ENCODE measurements at places on chromosomes 16 and 17.
A peak's percentile ranks its signal among the peaks of the same experiment; 100 is the strongest.

GRCh38 chr17:81713556-81714411, 1.7 kb downstream of the SLC25A10 start:
- DNase-seq: no peak

- no peak for DNase-seq
These were observed 405.5 kb downstream of the TMEM114 start for GRCh38 chr16:8184854-8185253.

GRCh38 chr17:28225867-28226266, 93.1 kb upstream of the TMEM97 start:
- DNase-seq: no peak

DNA sequence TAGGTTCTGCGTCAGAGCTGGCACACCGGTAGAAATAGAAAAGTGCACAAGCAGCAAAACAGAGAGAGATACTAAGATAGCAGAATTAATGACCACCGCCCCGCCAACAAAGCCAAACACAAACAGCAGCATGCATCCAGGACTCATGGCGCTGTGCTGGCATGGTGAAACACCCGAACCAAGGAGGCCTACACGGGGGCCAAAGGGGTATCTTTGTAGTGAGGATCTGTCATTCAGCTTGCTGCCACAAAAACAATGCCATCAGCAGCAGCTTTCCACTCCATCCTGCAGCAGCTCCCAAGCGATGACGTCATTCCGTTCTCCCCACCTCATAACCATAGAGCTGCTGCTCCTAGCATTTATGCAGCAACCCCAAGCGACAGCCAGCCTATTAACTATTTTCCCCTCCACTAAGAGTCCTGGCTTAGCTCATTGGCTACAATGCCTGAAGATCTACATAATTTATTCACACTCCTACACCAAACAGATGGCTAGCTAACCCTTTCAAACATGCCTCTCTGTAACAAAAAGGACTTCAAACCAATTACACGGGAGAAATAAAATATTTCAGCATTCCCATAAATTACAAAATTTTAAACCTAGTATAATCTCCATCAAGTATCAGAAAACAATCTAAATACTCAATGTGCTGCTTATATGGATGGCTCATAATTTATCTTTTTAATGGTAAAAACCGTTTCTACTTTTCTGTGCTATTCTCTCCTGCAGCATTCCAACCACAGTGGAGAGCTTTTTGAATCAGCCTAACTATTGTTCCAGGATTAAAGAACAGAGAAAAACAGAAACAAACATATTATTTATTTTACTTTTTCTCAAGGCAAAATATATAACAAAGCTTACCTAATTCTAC, 73.9 kb downstream of the SPAG9 start:
- DNase-seq: no peak

DNA sequence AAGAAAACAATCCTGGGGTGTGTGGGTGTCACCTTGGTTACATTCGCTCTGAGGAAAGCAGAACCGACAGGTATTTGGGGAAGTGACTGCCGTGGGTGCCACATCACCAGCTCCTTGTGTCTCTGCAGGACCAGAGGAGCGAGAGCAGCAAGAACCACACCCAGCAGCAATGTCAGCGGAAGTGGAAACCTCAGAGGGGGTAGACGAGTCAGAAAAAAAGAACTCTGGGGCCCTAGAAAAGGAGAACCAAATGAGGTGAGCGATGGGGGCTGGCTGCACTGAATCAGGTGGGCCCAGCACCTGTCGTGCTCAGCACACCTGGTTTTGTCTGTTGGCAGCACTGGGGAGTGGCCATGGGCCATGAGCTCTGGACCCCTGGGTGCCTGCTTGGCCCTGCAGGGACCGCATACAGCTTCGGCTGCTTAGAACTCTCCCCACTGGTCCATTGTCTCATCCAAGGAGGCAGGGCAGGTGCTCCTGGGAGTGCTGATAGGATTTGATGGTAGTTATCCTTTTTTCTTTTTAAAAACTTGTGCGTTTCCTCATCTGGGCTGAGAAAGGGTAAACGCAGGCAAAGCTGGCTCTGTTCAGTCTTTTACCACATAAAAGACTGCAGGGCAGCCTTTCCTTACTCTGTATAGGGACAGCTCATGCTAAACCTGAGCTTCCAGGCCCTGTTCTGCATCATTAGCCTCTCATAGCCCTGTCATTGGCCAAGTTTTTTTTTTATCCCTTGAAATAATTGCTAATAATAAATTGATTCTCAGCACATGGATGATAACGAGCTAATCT, 29.4 kb downstream of the HMOX2 start:
- DNase-seq: peak; percentile 39

GRCh38 chr17:74637926-74638325, 14.4 kb upstream of the CD300E start:
- DNase-seq: no peak

DNA sequence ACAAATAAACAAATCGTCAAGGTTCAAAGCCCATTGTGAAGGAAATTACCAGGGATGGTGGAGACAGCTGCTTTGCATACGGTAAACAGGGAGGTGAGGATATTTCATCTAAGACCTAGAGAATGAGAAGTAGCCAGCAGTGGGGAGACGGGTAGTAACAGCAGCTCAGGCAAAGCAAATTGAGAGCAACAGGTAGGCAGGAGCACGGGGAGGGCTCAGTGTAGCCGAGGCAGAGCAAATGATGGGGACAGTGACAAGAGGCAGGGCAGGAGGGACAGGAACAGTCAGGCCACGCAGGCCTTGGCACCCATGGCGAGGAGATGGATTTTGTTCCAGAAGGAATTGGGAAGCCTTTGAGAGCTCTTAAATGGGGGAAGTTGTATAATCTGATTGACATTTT, 29.0 kb upstream of the SBK1 start:
- DNase-seq: no peak

GRCh38 chr17:35295686-35296085, 52.8 kb downstream of the SLFN5 start:
- no peak for DNase-seq

- no peak for DNase-seq
These were observed 57.5 kb downstream of the BEAN1 start for GRCh38 chr16:66484453-66485213.

GRCh38 chr17:37220607-37220953, 155.2 kb upstream of the C17orf78 start:
- DNase-seq: no peak

DNA sequence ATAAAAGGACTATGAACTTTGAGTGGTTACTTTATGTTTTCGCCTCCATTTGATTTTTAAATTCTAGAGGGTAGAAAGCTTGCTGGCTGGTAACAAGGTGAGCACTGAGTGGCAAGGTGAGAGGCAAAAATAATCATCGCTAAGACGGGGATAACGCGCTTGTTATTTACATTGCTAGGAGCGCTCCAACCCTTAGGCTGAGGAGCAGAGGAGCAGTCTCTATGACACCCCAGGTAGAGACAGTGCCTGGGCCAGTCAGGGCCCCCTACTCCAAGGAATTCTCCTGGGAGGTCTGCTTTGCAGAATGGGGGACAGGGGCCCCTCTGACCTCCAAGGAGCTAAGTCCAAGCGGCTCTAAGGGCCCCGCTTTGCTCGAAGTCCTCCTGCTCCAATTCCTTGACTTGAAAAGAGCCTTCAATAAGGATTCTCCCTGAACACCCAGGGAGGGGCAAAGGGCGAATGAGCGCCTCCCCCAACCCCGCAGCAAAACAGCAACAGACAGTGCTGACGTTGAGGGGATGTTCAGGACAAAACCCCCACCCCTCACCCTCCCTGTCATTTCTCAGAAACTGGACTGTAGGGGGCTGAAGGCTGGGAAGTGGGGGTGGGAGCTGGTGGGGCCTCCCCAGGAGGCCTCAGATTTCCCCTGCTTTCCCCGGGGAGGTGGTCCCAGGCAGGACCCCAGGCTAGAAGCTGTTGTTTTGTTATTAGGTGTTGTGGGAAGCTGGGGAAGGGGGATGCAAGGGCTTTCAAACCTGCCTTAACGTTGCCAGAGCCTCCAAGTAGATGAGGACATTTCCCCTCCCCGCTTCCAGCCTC, 10.2 kb upstream of the FOXF1 start:
- no peak for DNase-seq

GRCh38 chr16:30407804-30408534, 563 bp downstream of the ZNF771 start:
- DNase-seq: no peak

GRCh38 chr16:82129881-82130280, 40.1 kb downstream of the MPHOSPH6 start:
- no peak for DNase-seq

- no peak for DNase-seq
These were observed 18.4 kb downstream of the ZP2 start for GRCh38 chr16:21192991-21193390.

DNA sequence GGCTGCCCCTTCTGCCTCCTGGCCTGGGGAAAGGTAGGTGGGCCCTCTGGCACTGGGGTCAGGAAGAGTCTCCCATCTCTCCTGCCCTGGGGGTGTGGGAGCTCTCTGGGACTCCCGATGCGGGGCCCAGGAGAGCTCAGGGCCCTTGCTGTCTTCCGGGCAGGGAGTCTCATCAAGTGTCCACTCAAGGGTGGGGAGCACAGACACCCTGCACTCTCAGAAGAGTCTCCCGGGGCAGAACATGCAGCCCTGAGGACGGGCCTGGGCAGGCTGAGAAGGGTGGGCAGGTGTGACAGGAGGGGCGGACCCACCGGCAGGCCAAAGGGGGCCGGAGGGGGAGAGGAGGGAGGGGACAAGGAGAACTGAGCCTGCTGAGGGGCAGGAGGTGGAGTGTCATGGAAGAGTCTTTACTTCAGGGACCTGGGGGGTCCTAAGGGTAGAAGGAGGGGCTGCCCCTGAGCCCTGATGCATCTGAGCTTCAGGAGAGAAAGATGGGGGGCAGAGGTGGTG, 8.4 kb upstream of the PKMYT1 start:
- no peak for DNase-seq

- DNase-seq: no peak
These were observed 2.6 kb downstream of the CTRB2 start for GRCh38 chr16:75204410-75204758.

DNA sequence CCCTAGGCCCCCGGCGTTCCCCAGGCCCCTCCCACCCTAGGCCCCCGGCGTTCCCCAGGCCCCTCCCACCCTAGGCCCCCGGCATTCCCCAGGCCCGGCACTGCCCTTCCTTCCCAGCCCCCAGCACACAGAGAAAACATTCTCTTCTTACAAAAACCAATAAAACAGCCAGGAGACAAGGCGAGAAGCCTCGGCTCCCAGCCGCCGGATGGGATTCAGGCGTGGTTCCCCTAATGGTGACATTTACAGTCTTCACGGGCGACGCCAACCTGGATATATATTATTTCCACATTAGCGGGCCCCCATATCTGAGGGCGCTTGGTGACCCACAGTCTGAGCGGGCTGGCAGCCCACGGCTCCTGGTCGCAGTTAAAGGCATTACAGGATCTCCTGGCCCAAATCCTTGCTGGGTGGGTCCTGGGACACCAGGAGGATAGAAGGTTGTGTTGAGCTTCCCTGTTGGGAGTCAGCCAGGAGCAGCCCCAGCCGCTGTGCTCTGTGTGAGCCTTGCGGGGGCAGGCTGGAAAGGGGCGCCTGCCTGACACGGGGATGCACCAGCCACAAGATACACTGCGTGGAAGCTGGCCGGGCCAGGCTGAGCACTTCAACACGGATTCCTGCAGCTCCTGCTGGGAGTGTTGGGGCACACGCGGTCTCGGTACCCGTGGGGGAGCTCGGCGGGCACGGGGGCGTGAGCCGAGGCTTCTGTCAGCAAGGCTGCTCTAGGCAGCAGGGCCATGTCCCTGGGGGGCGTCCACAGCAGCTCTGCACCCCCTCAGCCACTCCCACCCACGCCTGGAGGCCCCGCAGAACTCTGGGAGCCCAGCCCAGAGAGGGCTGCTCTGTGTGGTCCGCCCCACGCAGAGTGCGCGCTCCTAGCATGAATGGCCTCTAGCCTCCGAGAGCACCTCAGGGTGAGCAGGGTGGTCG, 83.7 kb downstream of the LMF1 start:
- DNase-seq: no peak

DNA sequence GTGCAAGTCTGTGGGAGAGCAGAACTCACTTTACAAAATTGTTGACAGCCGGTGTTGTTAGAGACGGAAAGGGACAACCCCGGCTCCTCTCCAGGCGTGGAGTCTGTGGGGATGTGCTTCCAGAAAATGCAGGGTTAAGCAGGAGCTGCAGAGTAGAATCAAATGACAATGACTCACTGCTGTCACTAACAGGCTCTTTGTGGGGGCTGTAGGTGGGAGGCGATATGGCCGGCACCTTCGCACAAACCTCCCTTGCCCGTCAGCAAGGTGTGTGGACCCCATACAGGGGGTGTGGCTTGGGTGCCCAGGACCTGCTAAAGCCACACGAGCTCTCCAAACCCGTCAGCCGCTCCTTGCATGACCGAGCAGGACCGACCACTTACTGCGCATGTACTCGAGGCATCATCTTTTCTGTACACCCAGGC, 5.8 kb downstream of the PDK2 start:
- DNase-seq: no peak

DNA sequence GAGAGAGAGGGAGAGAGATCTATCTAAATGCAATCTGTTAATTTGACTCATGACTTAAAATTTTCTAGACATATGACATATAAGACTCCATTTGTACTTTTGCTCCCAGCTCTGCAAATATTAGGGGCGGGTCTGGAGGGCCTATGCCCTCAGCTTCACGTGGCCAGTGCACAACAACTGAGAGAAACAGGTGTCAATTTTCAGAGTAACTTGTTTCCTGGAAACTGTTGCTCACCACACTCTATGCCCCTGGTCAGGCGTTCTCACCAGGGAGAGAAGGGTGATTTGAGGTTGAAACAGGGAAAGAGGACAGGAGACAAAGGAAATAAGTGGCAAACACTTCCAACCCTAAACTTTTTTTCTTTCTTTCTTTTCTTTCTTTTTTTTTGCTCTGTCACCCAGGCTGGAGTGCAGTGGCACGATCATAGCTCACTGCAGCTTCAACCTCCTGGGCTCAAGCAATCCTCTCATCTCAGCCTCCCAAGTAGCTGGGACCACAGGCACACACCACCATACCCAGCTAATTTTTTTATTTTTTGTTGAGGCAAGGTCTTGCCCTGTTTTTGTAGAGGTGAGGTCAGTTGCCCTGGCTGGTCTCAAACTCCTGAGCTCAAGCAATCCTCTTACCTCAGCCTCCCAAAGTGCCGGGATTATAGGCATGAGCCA, 270.0 kb downstream of the SLC39A11 start:
- DNase-seq: no peak

- DNase-seq: no peak
These were observed 32.0 kb upstream of the SLC5A10 start for GRCh38 chr17:18919963-18920362.

- no peak for DNase-seq
These were observed 25.0 kb downstream of the WIPI1 start for GRCh38 chr17:68432086-68432864.

GRCh38 chr16:17225541-17225940, 245.2 kb downstream of the XYLT1 start:
- no peak for DNase-seq

GRCh38 chr17:6097005-6097279, 26.8 kb downstream of the WSCD1 start:
- no peak for DNase-seq

GRCh38 chr17:63232565-63233310, 213.4 kb downstream of the CYB561 start:
- no peak for DNase-seq

GRCh38 chr17:49123061-49123460, 9.5 kb upstream of the B4GALNT2 start:
- DNase-seq: no peak

- DNase-seq: no peak
These were observed 9.7 kb downstream of the CA4 start for GRCh38 chr17:60159479-60159866.

Data from inflammatory macrophage treated with lipopolysaccharide for 1 hour (primary cell).